ENCODE measurements at places on chromosomes 12 and 14.

DNA sequence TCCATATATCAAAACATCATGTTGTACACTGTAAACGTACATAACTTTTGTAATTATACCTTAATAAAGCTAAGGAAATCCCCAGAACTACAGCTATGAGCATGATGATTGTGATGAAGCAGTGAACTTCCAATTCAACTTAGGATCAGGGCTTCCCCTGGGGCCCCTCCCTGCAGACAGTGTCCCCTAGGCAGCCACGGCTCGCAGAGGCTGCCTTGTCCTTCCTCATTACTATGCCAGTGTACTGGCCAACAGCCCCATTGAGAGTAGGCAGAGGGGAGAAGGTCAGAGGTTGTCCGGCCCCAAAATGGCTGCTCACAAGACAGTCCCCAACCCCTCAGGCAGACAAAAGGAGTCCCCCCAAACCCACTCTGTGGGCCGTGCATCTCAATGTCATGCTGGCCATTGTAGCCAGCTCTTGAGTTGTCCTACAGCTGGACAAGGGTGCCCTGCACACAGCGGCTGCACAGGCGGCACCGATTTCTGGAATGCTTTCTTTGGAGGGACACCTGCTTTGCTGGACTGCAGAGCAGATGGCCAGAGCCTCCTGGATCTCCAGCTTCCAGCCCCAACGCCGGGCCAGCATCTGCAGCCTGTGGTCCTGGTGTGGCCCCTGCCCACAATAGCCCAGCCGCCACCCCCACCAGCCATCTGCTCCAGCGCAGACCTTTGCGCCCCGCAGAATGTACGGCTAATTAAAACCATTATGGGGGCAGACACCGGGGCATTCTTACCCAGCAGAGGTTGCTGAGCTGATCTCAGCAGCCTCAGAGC, 46.1 kb downstream of the NIN start:
- DNase-seq, result no peak

DNA sequence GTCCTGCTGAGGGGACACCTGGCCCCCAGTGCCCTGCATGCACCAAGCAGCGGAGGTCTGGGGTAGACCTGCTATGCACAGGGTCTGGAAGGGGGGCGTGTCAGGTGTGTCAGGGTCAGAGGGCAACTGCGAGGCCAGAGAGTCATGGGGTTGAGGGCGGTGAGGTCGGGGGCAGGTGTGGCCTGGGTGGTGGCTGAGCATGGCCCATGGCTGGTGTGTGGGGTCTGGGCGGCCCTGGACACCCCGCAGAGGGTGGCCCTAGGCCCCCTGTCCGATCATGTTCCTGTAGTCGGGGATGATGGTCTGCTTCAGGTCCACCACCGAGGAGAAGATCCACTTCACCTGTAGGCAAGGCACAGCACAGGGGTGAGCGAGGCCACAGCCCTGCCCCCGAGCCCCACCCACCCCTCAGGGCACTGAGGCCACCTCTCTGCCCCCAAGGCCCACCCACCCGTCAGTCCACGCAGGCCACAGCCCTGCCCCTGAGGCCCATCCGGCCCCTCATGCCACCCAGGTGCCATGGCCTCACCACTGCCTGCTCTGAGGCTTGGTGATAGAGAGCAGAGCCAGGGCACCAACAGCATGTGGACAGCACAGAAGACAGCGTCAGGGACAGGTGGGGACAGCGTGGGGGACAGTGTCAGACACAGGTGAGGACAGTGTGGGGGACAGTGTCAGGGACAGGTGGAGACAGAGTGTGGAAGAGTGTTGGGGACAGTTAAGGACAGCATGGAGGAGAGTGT, 211.3 kb downstream of the TMEM121 start:
- no peak for DNase-seq

GRCh38 chr12:104357421-104357952, 53.9 kb downstream of the EID3 start:
- DNase-seq, result no peak

- DNase-seq, result peak; percentile 31
Observed at GRCh38 chr12:131603939-131604795, 106.7 kb upstream of the SFSWAP start.

- DNase-seq, result no peak
Observed at GRCh38 chr12:49825360-49825970, 2.7 kb downstream of the NCKAP5L start.

- DNase-seq, result no peak
Observed at GRCh38 chr12:20101046-20101445, 267.3 kb upstream of the PDE3A start.

DNA sequence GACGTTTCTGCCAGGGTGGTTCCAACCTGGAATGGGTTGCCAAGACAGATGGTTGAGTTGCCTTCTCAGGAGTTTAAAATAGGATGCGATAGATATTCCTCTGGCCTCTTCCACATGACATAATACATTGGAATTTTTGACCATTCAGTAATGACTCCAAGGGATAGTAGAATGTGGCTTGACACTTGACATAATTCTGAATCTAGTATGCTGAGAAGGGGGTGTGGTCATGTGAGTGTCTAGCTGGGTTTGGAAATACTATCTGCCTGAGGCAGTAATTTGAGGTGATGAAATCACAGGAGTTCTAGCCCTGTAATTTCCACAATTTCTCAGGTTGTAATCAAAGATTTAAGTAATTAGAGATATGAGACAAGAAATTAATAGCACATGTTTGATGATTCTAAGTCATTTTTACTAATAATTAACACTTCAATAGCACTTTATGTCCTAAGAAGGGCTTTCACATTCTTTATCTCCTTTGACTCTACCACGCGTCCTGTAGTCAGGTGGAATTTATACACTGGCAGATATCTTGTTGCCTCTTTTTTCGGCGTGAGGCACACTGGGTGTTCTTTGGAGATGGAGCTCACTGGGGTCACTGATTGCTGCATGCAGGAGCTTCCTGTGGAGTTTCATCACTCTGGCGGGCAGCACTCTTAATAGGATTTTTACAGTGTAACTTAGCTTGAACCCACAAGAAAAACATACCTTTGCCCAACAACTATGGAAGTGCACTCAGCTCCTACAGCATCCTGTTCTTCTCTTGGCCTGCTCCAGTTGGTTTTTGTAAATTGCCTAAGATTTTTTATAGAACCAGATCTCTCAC, 3.2 kb upstream of the AMIGO2 start:
- DNase-seq, result no peak

- no peak for DNase-seq
Observed at GRCh38 chr12:121767525-121768016, 25.9 kb downstream of the RHOF start.

DNA sequence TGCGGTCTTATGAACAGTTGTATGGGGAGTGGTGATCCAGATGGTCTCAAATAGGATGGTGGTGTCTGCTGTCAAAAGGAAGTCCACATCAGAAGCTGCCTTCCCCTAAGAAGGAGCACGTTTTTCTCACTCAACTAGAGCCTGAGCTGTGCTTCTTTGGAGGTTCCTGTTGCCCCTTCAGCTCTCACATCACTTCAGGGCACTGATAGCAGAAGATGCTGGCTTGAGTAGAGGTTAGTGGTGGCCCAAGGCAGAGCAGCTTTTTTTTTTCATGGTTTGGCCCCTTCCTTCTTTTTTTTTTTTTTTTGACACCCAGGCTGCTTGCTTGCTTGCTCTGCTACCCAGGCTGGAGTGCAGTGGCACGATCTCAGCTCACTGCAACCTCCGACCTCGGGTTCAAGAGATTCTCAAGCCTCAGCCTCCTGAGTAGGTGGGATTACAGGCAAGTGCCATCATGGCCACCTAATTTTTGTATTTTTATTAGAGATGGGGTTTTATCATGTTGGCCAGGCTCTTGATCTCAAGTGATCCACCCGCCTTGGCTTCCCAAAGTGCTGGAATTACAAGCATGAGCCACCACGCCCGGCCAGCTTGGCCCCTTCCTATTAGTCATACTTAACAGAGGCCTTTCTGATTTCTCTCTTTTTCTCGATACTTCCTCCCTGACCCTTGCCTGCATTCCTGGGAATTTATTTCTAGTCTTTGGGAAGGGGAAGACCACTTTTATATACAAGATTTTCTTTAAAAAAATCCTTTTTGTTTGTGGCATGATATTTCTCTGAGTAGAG, 31.6 kb downstream of the KLRD1 start:
- DNase-seq, result no peak

DNA sequence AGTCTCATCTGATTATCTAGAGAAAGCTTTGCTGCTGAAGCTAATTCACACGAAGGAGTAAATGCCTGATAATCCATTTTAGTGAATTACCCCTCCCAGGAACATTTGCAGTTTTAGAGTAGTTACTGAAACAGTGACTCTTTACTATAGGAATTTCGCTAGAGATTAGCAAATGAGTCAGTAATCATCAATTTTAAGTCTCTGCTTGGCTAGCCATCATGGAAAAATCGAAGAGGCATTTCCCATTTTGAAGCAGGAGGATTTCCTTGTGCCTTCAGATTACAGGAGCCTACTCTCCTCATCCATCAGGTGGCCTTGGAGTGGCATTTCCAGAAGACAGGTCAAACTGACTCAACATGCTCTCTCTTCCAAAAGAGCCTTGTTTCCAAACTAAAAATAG, 154.5 kb downstream of the EGLN3 start:
- DNase-seq, result no peak

Data from HEK293T (cell line).